ENCODE measurements at places on chromosomes 16 and 17. TPM values are rescaled to one million over a fixed set of nuclear protein-coding genes. Genes with fewer than 3 reads are reported as not detected.

GRCh38 chr16:14310519-14310991 is 239.4 kb downstream of the MRTFB start:
- H3K36me3 ChIP-seq = no peaks in the 10 kb centered on the region
- no peak overlapping the region for H3K4me3 ChIP-seq
- peaks cover 22% of the 10 kb centered on the region for H3K4me1 ChIP-seq
- no peak overlapping the region for H3K27ac ChIP-seq

- peaks cover 83% of the 10 kb centered on the region for H3K27me3 ChIP-seq
- no peaks in the 10 kb centered on the region for H3K36me3 ChIP-seq
- no peak overlapping the region for H3K4me3 ChIP-seq
- no peak overlapping the region for H3K27ac ChIP-seq
- H3K4me1 ChIP-seq = no peaks in the 10 kb centered on the region
Observed at GRCh38 chr17:49086649-49087048, 45.9 kb upstream of the B4GALNT2 start.

DNA sequence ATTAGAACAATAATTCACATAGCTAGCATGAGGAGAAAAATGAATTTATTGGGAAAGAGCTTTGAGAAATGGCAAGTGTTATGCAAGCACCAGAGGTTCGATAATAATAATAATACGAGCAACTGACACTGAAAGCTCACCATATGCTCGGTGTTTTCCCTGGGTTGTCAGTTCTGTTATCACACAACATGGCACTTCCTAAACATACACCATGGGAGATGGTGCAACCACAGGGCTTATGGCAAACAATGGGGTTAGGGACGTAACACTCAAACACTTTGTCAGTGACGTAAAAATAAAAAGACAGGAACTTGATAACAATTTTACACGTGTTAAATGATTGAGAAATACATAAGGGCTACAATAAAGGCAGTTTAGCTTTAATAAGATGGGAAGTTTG is 23.7 kb downstream of the OR1D5 start:
- no peak overlapping the region for H3K27ac ChIP-seq
- H3K4me1 ChIP-seq = no peaks in the 10 kb centered on the region
- no peak overlapping the region for H3K4me3 ChIP-seq
- no peaks in the 10 kb centered on the region for H3K36me3 ChIP-seq

DNA sequence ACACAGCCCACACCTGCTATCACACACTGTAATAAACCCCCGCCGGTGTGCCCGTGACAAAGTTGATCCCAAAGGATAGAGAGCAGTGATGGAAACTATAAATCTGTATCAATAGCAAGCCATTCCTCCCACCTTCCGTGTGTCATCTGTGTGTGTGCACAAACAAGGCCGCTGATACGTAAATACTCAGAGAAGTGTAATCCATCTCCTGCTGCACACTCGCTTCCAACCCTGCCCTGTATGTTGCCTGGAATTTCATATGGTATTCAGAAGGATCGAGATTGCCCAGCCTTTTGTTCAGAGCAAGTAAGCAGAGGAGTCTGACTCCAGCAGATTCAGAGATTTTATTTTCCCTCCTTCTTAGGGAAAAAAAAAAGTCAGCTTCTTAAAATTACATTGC is 581.1 kb upstream of the ZFHX3 start:
- no peaks in the 10 kb centered on the region for H3K36me3 ChIP-seq
- no peak overlapping the region for H3K27ac ChIP-seq
- no peaks in the 10 kb centered on the region for H3K4me1 ChIP-seq
- no peaks in the 10 kb centered on the region for H3K27me3 ChIP-seq
- no peak for DNase-seq
- no peak overlapping the region for H3K4me3 ChIP-seq

- no peak overlapping the region for H3K27ac ChIP-seq
- no peak for DNase-seq
- peaks cover 3% of the 10 kb centered on the region for H3K4me1 ChIP-seq
- H3K4me3 ChIP-seq = no peak overlapping the region
- H3K36me3 ChIP-seq = no peaks in the 10 kb centered on the region
- H3K27me3 ChIP-seq = no peaks in the 10 kb centered on the region
Observed at GRCh38 chr17:51736356-51736755, 422.2 kb downstream of the CA10 start.

DNA sequence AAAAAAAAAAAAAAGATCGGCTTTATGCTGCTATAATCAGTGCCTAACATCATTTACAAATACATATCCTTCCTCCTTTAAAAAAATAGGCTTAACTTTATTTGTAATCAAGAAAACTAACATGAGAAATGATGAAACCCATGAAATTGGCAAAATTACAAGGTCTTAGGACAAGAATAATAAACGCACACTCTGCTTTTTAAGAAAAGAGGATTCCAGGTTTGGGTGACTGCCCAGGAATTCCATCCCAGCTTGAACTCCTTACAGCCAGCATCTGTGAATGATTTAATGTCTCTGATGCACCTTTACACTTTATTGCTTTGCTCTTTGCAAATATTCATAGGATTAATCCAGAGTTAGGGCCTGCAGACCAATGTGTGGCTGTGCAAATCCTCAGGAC is 196.0 kb downstream of the CBLN1 start:
- no peaks in the 10 kb centered on the region for H3K27me3 ChIP-seq
- no peaks in the 10 kb centered on the region for H3K36me3 ChIP-seq
- no peak overlapping the region for H3K4me3 ChIP-seq
- no peaks in the 10 kb centered on the region for H3K4me1 ChIP-seq
- no peak for DNase-seq

DNA sequence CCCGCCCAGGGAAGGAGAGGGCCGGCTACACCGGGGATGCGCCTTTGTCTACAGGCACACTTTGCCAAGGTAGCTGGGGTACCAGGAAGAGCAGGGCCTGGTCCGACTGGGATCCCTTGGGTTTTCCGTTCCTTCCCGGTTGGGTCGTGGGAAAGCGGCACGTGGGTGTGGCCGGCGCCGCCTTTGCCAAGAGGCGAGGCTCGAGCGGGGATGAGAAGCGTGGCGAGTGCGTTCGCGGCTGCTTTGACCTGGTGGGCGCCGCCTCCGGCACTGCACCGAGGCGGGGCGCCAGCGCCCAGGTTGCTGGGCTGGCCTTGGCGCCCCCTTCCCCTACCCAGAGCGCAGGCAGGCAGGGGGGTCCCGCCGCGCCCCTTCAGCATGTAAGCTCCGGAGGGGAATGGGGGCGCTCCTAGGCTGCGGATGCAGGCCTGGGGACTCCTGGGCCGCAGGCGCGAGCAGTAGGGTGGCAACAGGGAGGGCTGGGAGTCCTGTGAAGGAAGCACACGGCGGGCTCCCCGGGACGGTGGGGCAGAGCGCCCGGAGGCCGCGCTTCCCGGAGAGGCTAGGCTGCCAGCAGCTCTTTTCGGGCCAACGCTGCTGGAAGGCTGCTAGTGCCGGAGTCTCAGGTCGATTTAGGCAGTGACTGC is 2.0 kb downstream of the HAS3 start:
- H3K27me3 ChIP-seq = no peaks in the 10 kb centered on the region
- peak; percentile 46 for DNase-seq
- no peak overlapping the region for H3K27ac ChIP-seq
- H3K36me3 ChIP-seq = peaks cover 4% of the 10 kb centered on the region

DNA sequence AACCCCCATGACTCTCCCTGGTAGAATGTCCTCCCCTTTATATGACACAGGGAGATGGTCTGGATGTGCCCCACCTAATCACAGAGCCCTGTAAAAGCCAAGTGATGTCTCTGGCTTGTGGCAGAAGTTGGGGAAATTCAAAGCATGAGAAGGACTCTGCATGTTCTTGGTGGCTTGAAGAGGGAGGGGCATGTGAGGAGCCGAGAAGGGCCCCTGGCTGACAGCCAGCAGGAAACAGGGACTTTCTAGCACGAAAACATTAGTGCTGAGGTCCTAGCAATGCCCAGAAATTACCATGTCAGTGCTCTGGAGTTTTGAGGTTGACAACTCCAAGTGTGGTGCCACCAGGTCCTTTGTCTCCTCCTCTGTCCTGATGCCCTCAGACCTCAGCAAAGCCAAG is 75.9 kb downstream of the USP22 start:
- no peak for DNase-seq
- H3K27me3 ChIP-seq = no peaks in the 10 kb centered on the region

The KPNB1 gene
- polyA plus RNA-seq = 142 TPM

DNA sequence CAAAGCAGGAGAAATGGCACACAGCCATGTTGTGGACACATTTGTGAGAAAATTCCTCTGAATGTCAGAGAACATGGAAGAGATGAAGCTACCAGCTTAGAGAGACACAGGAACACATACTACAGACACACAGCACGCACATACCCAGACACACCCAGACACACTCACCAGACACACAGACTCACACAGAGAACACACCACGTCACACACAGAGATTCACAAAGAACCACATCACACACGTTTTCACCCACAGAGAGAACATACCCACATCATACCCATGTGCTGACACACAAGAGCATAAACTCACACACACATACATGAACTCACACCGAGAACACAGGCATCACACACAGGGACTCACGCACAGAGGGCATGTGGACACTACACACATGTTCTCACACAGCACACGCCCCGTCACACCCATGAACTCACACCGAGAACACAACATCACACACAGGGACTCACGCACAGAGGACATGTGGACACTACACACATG is 124.9 kb downstream of the METRNL start:
- H3K4me3 ChIP-seq = no peak overlapping the region
- no peaks in the 10 kb centered on the region for H3K36me3 ChIP-seq
- DNase-seq = no peak
- no peaks in the 10 kb centered on the region for H3K27me3 ChIP-seq
- H3K4me1 ChIP-seq = no peaks in the 10 kb centered on the region
- H3K27ac ChIP-seq = no peak overlapping the region

The ASB16 gene
- not detected for polyA plus RNA-seq

The PALB2 gene
- 4.5 TPM for polyA plus RNA-seq

DNA sequence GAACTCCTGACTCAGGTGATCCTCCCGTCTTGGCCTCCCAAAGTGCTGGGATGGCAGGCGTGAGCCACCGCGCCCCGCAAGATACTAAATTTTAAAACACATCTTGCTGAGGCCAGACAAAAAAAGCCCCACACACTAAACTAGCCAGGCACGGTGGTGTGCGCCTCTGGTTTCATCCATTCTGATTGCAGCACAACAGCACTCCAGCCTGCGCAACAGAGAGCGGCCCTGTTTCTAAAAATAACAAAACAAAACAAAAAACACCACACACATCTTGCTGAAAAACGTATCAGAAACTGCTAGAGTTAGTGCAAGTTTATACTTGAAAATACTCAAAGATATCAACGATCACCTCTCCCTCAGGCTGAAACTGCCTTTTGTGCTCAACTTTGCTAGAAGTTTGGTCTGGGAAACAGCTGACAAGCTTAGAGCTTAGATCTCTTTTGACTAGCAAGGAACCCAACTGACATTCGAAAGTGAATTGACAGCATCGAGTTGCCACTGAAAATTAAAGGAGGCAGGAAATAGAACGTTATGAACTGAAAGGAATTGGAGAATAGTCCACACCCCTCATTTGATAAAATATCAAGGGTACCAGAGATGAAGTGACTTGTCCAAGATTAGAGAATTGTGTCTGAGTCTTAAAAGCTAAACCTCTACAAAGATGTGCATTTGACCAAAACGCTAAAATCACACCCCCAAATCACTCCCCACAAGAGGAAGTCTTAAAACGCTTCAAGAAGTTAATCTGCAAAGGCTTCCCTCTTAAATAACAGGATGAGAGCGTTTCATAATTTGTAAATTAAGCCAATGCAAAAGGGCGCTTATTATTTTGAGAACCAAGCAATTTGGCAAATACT is 908 bp downstream of the COG4 start:
- H3K4me1 ChIP-seq = peaks cover 12% of the 10 kb centered on the region
- peak overlapping the region; percentile 85 for H3K27ac ChIP-seq
- peaks cover 11% of the 10 kb centered on the region for H3K36me3 ChIP-seq
- H3K27me3 ChIP-seq = no peaks in the 10 kb centered on the region

GRCh38 chr17:63550817-63551639 is 751 bp downstream of the DCAF7 start:
- peaks cover 9% of the 10 kb centered on the region for H3K4me1 ChIP-seq
- H3K4me3 ChIP-seq = peak overlapping the region; percentile 85

DNA sequence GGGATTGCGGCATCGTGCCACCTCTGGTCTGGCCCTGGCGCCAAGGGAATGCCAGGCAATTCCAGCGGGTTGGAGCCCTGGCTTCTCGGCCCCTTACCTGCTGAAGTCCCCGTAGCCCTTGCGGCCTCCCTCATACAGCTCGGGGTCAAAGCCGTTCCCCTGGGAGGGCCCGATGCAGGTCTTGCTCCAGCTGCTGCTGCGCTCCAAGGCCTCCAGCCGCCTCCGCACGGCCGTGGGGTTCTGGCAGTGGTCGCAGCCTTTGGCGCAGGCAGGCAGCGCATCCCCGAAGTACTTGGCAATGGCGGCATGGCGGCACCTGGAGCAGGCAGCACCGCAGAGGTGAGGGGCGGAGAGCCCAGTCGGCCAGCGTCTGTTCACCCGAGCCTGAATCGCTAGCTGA is 1.9 kb upstream of the SMIM5 start:
- no peak overlapping the region for H3K27ac ChIP-seq
- H3K4me3 ChIP-seq = no peak overlapping the region
- H3K27me3 ChIP-seq = no peaks in the 10 kb centered on the region
- peaks cover 50% of the 10 kb centered on the region for H3K36me3 ChIP-seq
- H3K4me1 ChIP-seq = peaks cover 18% of the 10 kb centered on the region
- no peak for DNase-seq

GRCh38 chr17:7266784-7267183 is 4.5 kb upstream of the CLDN7 start:
- H3K36me3 ChIP-seq = no peaks in the 10 kb centered on the region
- H3K27me3 ChIP-seq = no peaks in the 10 kb centered on the region
- H3K27ac ChIP-seq = no peak overlapping the region
- peaks cover 6% of the 10 kb centered on the region for H3K4me1 ChIP-seq
- no peak for DNase-seq
- no peak overlapping the region for H3K4me3 ChIP-seq

Measured in SK-N-SH (cell line).